GM13977 (cell line): ENCODE measurements at places on chromosomes 4 and X.

DNA sequence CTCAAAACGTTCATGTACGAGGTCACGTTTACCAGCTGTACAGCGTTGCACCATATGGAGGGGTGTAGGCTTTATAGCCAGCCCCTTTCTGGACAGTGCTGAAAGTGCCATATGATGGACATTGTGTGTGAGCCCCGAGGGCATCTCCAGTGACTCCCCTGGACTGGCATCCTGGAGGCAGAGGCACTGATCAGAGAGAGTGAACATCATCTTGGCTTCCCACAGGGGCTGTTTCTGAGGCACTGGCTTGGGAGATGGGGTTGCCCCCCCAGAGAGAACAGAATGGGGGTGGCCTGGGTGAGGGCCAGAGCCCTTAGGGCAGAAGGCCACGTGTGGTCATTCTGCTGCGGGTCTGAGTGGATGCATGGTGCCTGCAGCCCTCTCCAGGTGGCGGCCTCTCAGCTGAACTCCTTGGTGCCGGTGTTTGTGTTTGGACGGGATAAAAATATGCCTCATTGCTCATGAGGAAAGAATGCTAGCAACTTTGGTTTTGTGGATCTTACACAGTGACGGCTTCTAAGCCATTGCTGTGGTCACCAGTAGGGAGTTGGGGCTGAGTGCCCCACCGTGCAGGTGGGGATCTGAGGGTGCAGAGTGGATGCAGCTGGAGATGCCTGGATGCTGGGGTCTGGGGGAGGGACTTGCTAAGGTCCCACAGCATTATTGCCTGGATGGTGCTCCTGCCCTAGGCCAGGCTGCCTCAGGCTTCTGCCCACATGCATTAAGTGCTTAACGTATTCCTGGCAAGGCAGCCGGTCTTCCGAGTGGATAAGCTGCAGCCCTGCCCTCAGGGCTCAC, 3.4 kb downstream of the WFS1 start:
- DNase-seq = no peak

DNA sequence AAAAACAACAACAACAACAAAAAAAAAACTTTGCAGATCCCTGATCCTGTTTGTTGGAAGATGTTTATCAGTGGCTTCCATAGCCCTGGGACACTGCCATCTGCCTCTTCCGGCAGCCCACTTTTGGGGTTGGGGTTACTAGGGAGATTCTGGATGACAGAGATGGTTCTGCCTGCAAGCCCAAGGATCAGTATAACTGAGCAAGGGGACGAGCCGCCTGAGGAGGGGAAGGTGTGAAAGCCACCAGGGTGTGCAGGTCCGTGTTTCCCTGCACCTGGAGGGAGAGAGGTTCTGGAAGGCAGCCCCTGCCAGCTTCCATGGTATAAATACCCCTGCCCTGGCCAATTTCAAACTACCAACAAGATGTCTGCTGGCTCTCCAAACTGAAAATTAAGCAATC, 41.5 kb downstream of the PPP2R2C start:
- DNase-seq = no peak

- no peak for DNase-seq
Measured at GRCh38 chrX:72258174-72258573, 18.9 kb downstream of the RPS4X start.

DNA sequence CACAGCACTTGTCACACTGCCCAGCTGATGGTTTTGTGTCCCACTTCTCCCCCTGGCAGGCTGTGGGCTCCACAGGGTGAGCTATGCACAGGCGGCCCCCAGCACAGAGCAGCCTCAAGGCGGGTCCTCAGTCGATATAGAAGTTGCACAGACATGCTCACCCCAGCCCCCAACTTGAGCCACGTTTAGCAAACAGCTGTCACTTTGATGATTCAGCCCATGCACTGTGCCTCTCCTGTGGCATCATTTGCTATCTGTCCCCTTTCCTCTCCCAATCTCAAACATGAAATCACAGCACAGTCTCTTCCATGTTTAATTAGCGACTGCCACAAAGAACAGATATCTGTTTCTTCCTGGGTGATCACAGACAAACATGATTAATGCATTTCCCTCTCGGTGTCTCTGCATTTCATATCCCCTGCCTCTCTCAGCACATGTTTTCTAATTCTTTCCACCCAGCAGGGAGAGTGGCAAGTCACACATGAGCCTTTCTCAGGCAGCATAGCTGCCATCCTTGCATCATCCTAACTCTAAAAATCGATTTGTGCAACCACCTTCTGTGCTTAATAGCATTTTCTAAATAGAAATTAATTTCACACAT, 204.9 kb downstream of the EVC2 start:
- DNase-seq = no peak

- DNase-seq = no peak
Measured at GRCh38 chr4:123613586-123614344, 217.2 kb downstream of the SPRY1 start.

- DNase-seq = no peak
Measured at GRCh38 chrX:34578237-34578636, 78.8 kb downstream of the TMEM47 start.

DNA sequence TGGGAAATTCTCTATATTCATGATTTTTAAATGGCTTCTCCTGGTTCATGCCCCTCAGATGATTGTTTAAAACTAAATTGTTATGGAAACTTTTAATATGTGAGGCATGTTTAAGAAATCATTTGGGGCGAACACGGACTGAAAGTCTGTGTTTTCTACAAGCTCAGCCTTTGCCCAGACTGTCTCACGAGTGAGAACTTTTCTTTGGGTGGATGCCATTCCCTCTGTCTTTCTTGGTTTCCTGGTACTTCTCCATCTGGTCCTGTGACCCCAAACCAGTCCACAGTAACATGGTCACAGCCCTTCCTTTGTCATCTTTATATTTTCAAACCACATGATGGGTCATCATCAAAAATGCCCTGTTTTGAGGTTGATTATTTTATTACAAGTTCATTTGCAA, 186.6 kb upstream of the GNPDA2 start:
- DNase-seq = no peak

GRCh38 chrX:56947699-56948098, 47.6 kb downstream of the SPIN3 start:
- no peak for DNase-seq

DNA sequence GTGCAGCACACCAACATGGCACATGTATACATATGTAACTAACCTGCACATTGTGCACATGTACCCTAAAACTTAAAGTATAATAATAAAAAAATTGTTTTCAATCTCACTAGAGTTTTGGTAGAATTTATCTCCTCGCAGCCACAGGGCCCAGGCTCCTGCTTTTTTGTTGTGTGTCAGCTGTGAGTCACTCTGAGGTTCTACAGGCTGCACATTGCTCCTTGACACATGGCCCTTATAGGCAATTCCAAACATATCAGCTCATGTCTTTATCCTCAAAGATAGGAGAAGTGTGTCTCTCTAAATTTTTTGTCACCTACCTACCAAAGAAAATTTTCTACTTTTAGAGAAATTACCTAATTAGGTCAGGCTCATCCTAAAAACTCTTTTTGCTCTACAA, 252.1 kb upstream of the ADGRL3 start:
- DNase-seq = no peak

DNA sequence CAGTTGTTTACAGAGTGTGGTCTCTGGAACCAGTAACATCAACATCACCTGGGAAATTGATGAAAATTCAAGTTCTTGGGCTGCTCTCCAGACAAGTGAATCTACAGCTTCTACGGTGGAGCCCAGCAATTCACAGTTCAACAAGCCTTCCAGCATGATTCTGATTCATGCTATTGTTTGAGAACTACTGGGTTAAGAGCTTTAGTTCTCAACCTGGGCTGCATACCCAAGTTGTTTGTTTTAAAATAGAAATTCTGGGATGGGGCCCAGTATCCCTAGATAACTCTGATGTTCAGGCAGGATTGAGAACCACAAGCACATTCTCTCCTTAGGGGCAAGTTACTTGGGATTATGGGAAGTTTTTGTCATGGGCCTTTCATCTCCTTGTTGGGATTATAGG, 37.9 kb upstream of the PGK1 start:
- DNase-seq = no peak

DNA sequence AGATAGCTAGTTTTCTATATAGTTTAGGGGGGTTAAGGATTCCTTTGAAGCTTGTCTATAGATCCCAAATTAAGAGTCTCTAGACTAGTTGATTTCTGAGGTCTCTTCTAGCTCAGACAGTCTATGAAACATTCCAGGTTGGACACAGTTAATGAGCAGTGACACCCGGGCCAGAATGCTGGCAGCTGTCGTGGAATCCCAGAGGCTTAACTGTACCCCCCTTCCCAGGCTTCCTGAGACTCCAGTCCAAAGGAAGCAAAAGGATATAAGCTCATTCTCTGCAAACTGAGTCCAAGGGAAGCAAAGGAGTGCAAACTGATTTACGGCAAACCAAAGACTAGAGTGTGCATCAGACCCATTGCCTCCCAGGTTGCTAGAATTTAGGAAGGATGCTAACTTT, 62.9 kb downstream of the DCX start:
- no peak for DNase-seq

DNA sequence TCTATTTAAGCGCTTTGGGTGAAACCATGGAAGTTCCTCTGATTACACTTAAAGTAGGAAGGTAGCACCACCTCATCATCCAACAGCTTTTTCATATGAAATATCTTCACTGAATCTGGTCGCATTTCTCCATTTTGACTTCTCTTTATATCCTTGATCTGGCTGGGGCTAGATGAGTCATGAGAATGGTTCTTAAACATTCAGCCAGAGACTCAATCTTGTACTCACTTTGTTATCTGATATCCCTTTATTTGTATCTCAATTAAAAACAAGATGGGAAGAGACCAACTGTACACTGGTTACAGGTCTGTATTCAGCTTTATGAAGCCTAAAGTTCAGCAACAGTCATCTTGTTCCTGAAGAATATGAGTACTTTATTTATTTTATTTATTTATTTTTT, 84.9 kb downstream of the CBLL2 start:
- no peak for DNase-seq

DNA sequence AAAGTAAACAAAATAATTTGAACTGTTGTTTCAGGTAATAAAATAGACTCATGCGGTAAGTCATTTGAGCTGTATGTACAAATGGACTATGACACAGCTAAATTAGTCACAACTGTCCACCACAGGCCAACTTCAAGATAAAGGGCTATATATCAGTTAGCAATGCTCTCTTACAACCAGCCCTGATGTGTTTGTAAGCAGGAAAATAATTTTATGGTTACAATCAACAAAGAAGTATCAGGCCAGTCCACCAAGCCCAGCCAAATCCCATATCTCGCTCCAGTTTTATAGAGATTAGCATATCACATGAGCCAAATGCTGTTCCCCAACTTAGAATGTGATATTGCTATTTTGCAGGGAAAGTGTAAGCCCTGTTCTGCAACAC, 511 bp upstream of the DUSP21 start:
- no peak for DNase-seq

DNA sequence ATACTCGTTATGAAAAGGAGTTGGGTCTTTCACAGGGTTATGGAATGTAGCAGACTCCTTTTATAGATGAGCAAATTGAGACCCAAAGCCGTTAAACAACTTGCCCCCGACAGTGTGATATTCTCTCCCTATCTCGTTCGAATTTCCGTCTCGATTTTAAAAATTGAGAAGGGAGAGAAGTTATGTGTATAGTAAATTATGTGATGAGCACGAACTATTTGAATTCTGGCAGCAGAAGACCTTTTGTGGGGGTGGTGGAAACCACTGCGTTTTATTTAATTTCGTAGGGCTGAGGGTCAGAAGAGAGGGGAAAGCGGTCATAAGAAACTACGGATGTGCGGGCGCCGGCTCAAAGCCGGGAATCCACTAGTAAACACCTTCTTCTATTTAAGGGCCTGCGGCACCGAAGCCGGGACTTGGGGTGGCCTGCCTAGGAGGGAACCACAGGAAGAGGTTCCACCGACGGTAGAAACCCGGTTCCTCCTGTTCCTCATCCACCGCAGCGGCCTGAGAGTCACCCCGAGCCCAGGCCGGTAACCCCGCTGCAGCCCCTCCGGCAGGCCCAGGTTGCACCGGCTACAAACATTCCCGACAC, 1.5 kb upstream of the DDX3X start:
- peak; percentile 39 for DNase-seq

DNA sequence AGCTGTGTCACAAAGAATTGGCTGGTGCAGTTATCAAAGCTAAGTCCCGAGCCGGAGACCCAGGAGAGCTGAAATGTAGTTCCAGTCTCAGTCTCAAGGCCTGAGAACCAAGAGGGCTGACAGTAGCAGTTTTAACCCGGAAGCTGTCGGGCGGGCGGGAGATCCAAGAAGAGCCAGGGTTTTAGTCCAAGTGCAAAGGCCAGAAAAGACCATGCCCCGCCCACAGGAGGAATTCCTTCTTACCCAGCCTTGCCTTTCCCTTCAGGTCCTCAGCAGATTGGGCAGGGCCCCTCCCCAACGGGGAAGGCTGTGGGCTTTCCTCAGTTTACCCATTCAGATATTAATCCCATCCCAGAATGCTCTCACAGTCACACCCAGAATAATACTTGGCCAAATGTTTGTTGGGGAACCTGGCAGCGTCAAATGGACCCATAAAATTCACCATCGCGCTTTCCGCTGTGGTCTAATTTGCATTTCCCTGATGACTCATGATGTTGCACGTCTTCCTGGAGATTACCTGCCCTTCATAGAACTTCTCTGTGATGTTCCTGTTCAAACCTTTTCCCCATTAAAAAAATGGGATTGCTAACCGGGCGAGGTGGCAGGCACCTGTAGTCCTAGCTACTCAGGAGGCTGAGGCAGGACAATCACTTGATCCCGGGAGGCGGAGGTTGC, 16.2 kb downstream of the MAEA start:
- DNase-seq = no peak

DNA sequence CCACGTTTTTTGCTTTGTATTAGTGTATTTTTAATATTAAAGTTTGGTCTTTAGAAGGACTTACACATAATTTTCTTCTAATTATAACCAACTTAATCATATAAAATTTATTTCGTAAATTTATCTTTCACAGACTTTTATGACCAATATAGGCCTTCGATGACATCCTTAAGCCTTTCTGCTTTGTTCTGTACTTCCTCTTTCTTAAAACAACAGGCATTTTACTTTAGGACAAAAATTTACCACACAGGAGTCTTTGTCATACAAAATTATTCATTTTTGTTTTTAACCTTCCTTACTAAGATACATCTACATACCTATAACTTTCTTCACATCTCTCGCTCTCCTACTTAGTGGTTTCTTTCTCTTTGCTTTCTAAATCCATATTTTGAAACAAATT, 56.3 kb downstream of the RGS12 start:
- no peak for DNase-seq
